ENCODE measurements at places on chromosomes 3 and 15. TPM values are rescaled to one million over a fixed set of nuclear protein-coding genes. Genes with fewer than 3 reads are reported as not detected.

The SPATA12 gene
- 0.44 TPM for total RNA-seq

The ADAMTS17 gene
- total RNA-seq = 0.06 TPM

The GOLGA8H gene
- total RNA-seq = 2.4 TPM

The CCDC13 gene
- total RNA-seq = 0.49 TPM

The IGSF11 gene
- 3.9 TPM for total RNA-seq

The MAGI1 gene
- total RNA-seq = 4.5 TPM

The PAQR9 gene
- 3.0 TPM for total RNA-seq
